NCI-H2107 (cell line): ENCODE measurements at places on chromosomes 11 and 22.

GRCh38 chr11:133306019-133306418, 226.3 kb downstream of the OPCML start:
- no peak for DNase-seq

DNA sequence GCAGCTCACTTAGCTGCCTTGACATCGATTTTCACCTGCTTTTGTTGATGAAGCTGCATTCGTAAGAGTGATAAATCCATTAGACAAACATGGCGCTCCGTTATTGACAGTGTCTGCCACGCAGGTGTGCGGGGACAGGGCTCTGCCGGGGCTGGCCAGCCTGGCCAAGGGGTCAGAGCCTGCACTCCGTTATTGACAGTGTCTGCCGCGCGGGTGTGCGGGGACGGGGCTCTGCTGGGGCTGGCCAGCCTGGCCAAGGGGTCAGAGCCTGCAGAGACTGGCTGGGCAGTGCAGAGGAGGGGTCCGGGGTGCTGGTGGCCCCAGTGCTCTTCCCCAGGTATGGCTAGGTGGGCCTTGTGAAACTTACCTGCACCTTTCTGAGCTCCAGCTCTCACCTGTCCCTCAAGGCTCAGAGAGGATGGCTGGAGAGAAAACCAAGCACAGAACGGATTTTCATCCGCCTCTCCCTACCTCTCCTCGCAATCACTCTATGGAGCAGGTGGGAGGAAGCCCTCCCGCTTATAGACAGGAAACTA, 101.6 kb upstream of the B3GAT1 start:
- DNase-seq, result no peak

- DNase-seq, result peak; percentile 3
These were observed 5.1 kb upstream of the BIRC2 start for GRCh38 chr11:102341844-102342318.

GRCh38 chr22:19870153-19871022, 15.7 kb upstream of the GNB1L start:
- DNase-seq, result no peak

DNA sequence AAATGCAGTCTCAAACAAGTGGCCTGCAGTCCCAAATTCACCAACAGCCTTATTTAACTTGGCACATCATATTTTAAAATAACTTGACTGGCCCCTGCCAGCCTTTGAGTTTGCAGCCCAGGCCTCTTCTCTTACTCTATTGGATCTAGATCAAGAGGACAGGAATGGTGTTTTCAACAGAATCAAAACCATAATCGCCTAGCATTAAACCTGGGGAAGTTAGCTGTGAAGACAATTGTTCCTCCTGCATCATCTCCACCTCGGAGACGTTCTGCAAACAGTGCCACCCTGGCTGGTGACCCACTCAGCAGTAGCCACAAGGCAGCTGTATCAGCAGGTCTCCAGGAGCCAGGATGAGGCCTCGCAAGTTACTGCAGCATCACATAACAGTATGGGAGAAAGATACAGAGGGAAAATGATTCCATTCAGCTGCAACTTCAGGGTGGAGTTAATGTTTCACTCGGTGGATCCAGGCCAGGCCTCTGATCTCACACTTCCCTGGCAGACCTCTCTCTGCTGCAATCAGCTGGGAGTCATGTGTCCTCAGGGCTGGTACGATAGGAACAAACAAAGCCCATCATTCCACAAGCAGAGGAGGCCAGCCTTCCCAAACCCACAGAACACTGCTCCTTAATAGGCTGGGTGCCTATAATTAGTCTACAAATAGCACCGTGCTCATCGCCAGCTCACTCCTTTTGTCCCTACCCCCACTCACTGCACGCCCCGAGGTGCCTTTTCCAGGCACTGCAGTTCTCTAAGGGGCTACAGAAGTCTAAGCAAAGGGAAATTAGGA, 18.6 kb upstream of the SCN2B start:
- peak; percentile 65 for DNase-seq

GRCh38 chr11:6505577-6506240, 8.6 kb downstream of the DNHD1 start:
- no peak for DNase-seq

GRCh38 chr11:11505190-11505589, 116.6 kb downstream of the GALNT18 start:
- no peak for DNase-seq

DNA sequence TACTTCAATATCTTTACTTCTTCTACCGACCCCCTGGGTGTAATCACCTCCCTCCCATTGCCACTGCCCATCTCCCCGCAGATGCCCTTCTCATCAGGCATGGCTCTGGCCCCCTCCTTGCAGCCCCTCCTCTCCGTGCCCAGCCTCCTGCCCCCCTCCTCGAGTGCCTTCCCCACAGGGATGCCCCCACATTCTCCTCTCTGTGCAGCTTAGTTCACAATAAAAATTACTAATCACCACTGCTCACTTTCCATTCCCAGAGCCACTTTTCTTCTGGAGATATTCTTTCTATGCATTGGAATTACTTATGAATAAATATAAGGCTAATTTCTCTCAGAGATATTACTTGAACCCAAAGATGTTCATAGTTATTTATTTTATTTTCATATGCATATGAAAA, 22.1 kb downstream of the IFITM10 start:
- no peak for DNase-seq

DNA sequence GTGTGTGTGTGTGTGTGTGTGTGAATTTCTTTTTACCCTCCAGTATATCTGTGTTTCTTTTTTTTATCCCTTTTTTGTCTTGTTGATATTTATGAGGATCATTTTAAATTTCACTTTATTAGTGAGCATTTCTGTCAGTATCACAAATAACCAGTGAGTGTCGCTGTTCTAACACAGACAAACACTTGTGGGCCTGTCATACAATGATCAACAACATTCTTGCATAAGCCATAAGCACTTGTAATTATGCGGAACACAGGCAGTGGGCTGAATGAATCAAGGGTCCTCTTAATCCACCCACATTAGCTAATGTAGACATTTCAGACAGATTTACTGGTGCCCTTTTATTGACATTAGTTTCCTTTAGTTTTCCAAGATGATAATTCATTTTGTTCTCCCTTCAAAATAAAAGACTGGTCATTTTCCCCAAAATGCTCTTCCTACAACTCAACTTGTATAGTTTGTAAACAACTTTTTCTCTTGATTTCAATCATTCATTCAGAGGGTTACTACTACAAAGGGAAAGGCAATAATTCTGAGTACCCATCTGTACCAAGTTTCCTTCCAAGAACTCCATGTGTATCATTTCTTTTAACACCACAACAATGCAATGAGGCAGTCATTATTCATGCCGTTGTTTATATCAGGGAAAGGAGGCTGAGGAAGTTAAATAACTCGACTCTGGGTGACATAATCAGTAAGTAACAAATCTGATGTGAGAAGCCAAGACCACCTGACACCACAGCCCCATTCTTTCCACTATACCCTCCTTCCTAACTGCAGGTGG, 34.5 kb upstream of the ANO3 start:
- DNase-seq, result peak; percentile 26

- no peak for DNase-seq
These were observed 22.7 kb upstream of the RASD2 start for GRCh38 chr22:35517769-35518530.

- no peak for DNase-seq
These were observed 67.2 kb downstream of the PPP2R1B start for GRCh38 chr11:111698852-111699559.

DNA sequence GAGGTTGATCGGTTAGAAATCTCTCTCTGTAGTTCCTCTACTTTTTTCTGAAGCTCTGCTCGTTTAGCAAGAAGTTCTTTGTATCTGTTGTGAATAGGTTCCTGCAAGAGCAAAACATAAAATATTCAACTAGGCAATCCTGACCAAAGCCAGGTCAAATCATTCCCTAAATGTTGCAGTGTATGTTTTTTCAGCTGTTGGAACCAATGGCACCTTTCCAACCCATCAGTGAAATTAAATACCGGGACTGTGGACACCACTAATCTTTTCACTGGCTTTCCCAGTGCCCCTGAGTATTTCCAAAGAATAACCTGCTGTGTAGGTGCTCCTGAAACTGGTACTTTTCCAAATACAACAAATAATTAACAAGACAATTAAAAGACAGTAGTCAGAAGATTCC, 45.1 kb downstream of the CEP57 start:
- DNase-seq, result no peak

DNA sequence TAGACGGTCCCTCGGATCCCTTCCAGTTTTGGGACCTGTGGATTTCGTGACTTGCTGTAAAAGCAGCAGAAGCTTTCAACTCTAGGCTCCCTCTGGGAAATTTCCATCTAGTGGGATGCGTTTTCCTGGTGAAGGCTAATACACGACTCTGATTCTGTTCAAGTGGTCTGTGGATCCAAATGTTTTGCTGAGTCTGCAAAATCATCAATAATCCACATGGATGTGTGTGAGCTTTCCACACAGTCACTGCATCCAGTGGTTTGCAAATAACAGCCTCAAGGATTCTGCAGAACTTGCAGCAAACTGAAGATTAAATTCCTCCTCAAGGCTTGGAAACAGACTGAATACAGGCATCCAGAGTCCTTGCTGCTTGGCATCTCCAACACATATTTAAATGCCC, 12.2 kb upstream of the DDB2 start:
- no peak for DNase-seq

- no peak for DNase-seq
These were observed 18.7 kb downstream of the SCUBE2 start for GRCh38 chr11:9072626-9073176.

- DNase-seq, result no peak
These were observed 9.2 kb upstream of the RELT start for GRCh38 chr11:73366953-73367352.

GRCh38 chr22:20494978-20495860, at the start of gene KLHL22:
Gene KLHL22, minus strand, starts transcription at chr22:20495795. Its CDS starts 6,584 bp downstream, at chr22:20489211.
- no peak for DNase-seq

DNA sequence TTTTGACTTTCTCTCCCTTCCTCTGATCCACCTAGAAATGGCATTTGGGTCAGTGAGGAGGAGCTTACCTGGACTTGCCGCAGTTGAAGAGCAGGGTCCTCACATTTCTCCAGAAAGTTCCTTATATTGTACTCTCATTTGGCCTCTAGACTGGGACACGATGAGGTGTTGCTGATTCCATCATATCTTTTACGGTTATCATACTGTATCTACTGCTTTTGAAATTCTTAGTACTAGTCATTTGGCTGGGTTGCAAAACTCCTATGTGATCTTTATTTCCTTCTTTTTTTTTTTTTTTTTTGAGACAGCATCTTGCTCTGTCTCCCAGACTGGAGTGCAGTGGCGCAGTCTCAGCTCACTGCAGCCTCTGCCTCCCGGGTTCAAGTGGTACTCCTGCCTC, 58.7 kb upstream of the FAM181B start:
- DNase-seq, result no peak

DNA sequence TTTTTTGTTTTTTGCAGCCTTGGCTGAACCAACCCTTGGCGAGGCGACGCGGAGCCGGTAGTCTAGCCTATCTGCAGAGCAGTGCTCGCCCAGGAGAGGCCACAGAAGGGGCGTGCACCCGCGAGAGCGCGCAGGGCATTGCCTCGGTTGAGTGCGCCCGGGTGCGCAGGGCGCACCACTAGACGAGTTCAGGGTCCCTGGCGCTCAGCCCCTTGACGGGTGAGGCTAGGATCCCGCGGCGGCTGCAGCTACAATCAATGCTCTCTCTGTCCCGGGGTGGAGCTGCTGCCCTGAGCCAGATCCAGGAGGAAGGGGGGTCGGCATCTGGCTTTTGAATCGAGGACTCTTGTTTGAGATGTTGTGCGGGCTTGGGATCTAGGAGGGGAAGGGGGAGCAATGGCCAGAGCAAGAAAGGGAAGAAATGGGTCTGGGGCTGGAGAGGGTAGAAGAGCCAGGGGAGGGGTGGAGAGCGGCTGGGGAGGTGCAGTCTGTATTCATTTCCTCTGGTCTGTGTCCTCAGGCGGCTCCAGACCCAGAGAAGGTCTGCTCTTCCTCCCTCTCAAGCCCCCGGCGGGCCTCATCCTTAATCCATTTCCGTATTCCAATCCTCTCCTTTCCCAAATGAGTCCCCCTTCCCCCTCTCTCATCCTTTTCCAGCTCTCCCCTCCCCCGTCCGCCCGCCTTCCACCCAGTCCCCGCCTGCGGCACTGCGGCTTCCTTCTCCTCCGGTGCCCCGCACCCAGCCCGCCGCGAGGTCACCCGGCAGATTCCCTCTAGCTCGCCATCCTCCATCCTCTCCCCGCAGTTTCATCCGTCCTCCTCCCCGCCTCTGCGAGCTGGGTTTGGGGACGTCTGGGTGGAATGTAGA, 797 bp downstream of the THY1 start:
- DNase-seq, result no peak

- no peak for DNase-seq
These were observed 3.8 kb upstream of the OR52I2 start for GRCh38 chr11:4577761-4578160.

DNA sequence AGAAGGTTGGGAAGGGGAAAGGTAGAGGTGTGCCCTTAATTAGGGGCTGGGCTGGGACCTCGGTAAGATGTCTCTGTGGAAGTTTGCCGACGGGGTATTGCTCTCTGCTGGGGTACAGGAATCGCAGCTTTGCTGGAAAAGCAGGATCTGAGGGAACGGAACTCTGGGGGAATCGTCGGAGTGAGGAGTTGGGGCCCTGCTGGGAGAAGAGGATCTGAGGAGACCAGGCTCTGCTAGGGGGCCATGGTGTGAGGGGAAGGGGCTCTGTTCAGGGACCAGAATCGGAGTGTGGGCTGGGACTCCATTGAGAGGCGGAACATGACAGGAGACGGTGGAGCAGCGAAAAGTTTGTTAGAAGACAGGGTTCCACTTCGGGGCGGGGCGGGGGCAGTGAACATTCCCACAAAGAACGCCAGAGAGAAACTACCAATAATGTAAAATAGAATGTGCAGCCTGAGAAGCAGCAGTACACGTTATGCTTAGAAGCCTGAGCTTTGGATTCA, 456 bp downstream of the AAMDC start:
- DNase-seq, result no peak

DNA sequence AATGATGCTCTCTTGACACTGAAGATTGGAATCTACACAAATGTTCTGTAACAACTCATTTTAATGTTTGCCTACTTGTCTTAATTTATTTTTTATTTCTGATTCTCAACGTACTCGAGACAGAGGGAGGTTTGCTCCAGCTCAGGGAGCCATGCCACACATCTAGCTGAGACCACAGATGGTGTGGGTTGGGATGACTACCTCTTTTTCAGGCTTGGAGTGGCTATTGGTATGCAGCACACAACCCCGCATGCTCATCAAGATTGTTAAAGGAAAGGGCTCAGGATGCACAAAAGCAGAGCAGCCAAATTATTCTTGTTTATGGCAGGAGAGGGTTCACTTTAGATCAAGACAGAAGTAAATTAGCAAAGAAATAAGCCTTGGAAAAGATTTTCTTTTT, 424.5 kb downstream of the OPCML start:
- DNase-seq, result no peak

GRCh38 chr22:43917521-43917920, 6.1 kb upstream of the PNPLA3 start:
- DNase-seq, result no peak
